ENCODE measurements at places on chromosomes 3 and 15.
A peak's percentile ranks its signal among the peaks of the same experiment; 100 is the strongest.

GRCh38 chr3:41900265-41900664 is 61.6 kb downstream of the ULK4 start:
- DNase-seq: no peak

DNA sequence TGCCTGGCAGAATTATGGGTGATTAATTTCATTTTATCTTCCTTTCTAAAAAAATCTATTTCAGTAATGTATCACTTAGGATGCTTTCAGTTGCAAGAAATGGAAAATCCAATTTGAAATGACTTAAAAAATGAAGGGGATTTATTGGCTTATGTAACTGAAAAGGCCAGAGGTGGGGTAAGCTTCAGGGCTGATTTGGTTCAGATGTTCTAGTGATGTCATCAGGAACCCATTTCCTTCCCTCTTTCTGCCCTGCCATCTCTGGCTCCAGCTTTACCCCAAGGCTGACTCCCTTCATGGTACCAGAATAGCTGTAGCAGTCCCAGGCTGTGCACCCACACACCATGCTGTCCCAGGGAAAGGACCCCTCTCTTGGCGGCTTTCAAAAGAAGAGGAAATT is 18.5 kb upstream of the REC114 start:
- no peak for DNase-seq

DNA sequence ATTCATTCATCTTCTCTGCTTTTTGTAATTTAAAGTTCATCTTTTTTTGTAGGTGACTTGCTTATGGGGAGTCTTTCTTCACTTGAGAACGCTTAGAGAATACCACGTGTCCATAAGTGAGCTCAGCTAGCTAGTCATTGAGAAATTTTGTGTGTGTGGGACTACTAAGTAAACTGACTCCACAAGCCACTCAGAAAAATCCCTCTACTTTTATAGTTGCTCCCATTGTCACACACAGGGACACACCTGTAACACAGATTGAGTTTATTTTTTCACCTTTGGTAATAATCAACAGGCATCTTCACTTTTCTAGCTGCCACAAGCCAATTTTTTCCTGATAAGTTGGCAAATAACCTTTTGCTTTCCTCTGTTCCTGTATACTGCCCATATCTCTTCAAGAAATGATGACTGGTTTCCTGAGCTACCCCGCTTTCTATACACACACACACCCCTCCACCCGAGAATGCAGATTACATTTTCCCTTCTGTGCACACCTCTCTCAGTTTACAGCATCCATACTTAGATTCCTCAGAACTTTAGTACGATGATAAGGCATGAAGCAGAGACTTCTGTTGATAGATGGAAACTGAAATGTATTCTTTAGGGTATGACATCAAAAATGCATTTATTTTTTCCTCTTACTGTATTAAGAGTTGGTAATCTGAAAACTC is 4.6 kb downstream of the TSC22D2 start:
- peak; percentile 63 for DNase-seq

DNA sequence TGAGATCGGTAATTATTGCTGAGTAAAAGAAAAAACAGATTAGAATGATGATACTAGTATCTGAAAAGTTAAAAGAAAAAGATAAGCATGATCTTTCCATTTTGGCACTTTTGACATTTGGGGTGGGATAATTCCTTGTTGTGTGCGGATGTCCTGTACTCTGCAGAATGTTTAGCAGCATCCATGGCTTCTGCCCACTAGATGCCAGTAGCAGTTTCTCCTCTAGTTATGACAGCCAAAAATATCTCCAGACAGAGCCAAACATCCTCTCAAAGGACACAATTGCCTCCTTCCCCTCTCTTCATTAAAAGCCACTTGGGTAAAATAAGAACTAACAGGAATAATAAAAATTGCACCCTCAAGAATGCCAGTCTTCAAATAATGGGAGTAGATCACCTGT is 468.8 kb upstream of the GRM7 start:
- no peak for DNase-seq

DNA sequence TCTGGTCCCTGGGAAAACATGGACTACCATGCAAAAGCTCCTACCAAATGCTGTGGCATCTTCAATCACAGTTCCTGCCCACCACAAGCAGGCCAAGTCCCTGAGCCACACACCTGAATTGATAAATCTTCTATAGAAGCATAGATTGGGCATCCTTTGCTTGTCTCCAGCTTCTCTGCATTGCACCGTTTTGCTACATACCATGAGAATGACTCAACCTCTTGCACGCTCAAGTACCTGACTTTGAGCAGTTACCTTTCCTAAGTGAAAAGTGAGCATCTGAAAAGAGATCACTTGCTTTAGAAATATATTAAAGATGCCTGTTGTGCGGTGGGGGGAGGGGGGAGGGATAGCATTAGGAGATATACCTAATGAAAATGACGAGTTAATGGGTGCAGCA is 31.3 kb downstream of the GATM start:
- no peak for DNase-seq

DNA sequence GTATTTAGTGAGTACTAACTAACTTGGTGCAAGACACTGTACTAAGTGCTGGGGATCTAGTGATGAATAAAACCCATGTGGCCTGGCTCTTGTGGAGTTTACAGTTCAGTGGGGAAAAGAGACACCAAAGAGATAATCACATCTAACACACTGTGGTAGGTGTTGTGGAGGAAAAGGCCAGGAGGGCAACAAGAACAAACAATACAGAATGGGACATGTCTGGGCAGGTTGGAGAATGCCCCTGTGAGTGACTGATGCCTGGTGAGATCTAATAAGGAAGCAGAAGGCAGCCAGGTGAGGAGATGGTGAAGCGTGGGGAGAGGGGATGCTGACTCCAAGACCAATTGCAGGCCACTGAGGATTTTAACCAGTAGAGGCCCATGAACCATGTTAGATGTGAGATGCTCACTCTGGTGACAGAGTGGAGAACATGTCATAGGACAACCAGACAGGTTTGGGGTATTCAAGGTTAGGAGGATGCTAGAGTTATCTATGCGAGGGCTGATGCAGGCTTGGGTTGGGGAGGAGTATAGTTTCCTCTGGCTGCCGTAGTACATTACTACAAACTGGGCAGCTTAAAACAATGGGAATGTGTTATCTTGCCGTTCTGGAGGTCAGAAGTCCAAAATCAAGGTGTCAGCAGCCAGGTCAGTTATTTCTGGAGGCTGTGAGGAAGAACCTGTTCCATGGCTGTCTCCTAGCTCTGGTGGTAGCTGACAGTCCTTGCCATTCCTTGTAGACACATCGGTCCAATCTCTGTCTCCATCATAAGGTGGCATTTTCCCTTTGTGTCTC is 81.4 kb downstream of the ARNT2 start:
- no peak for DNase-seq

DNA sequence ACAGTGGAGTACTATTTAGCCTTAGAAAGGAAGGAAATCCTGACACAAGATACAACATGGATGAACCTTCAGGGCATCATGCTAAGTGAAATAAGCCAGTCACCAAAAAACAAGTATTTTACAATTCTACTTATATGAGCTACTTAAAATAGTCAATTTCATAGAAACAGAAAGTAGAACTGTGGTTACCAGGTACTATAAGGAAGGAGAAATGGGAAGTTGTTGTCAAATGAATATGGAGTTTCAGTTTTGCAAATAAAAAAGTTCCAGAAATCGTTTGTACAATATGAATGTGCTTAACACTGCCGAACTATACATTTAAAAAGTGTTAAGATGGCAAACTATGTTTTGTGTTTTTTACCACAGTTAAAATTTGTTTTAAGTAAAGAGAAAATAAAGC is 26.8 kb downstream of the TRANK1 start:
- DNase-seq: peak; percentile 31

DNA sequence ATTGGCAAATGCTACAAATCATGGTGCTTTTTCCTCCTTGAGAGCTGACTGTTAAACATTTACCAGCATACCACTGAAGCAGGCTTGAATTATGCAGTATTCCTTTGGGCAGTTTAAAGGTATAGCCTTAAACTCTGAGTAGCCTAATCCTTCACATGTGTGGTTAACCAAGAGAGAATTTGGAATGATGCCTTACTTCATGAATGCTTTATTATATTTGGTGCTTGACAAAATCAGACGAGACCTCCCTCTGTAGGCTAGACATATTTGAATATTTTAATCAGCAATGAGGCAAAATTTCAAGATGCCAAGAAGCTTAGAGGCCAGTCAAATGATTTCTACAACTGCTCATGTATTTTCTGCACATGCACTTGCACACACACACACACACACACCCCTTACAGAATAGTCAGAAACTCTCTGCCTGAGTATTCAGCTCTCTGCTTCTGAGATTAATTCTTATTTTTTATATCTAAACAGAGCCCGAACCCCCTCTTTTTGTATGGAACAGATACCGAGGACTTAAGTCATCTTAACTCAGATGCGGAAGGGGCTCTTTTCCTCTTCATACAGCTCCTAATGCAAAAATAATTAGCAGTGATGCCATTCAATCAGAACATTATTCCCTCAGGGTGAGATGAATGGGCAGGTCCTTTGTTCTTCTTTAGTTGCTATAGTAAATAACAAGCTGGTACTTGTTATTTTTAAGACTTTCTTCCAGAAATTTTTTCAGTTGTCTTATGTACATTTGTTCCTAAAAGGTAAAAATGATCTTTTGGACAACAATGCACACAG is 195.5 kb upstream of the TMC3 start:
- no peak for DNase-seq

- DNase-seq: peak; percentile 54
Observed at GRCh38 chr15:80991421-80991820, 1.8 kb upstream of the MESD start.

DNA sequence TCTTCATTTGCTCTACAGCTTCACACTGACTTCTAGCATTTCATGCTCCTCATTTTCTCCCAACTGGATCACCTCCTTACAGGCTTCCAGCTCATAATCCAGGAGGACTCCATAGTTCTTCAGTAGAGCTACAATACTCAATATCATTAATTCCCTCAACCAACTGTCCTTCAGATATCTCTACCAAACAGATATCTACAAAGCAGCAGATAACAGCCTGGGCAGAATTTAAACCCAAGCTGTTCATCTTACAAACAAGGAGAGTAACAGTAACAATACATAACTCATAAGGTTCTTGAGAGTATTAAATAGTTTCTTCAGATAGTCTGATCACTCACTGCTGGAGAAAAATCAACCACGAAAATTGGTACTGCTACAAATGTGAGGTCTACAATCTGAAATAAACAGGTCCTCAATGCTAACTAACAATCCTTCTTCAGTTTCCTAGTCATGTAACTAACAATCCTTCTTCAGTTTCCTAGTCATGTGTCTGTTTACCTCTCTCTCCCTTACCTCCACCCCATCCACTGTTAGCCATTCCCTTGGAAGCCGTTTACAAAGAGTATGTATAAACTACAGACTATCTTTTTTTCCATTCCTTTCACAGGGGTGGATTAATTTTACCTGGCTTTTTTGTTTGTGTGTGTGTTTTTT is 5.0 kb downstream of the PEAK1 start:
- DNase-seq: no peak

DNA sequence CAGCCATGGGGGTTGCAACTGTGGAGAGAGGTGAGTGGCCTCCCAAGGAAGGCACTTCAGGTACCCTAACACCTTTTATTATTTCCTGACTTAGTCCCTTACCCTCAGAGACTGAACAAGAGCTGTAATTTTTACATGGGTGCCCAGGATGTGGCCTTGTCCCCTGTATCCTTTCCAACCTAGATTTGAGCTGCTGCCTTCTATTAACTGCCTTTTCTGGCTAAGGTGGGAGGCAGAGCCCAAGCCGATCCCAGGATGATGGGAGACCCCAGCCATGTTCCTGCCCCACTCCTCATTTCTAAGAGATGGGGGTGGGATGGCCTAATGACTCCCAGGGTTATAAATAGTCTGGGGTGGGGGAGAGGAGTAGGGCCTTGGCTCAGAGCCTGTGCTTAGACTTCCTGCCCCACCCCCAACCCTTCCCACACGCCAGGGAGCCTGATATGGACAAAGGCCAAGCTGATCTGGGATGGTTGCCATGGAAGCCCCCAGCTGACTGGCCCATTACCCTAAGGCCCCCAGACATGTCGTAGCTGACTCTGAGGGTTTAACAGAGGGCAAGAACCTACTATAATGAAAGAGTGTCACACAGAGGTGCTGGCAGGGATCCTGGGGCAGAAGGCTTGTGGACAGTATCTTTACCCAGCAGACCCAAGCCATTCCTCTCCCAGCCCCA is 1.9 kb downstream of the KLHDC8B start:
- no peak for DNase-seq

DNA sequence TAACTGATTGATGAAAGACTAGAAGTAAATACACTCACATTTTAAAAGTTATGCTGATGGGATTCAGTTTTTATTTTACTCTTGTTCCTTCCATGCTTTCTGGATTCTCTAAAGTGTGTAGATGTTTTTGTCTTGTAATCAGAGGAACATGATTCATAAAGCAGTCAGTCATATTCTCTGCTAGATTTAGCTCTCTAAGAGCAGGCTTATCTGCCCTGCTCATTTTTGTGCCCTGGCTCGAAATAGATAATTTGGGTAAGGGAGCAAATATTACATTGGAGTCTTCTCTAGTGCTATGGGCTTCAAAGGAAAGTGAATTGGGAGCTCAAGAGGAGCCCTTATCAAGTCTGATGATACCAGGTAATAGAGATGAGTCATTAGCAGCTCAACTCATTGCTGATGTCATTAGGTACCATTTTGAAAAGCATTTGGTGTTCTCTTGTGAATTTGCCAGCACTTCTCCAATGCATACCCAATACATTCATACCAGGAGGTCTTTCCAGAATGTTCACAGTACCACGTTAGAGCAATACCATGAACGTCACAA is 27.7 kb downstream of the SACM1L start:
- no peak for DNase-seq

DNA sequence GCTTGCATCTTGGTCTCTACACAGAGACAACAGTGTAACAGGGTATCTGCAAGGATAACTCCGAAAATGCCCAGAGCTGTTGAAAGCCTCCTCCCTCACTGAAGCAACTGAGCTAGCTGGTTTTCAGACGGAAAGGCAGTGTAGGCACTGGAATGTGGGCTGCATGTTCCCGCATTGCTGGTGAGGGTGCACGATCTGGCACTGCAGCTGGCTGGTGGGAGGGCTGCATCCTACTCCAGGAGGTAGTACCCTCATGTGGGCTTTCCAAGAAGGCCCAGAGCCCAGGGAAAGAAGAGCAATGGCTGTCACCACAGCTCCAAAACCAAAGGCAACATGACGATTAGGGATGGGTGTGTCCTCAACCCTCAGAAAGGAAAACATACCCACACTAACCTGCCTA is 28.7 kb upstream of the RPS17 start:
- no peak for DNase-seq

- DNase-seq: no peak
Observed at GRCh38 chr3:122960652-122961051, 66.9 kb downstream of the SEMA5B start.

- no peak for DNase-seq
Observed at GRCh38 chr3:41024031-41024836, 175.1 kb upstream of the CTNNB1 start.

DNA sequence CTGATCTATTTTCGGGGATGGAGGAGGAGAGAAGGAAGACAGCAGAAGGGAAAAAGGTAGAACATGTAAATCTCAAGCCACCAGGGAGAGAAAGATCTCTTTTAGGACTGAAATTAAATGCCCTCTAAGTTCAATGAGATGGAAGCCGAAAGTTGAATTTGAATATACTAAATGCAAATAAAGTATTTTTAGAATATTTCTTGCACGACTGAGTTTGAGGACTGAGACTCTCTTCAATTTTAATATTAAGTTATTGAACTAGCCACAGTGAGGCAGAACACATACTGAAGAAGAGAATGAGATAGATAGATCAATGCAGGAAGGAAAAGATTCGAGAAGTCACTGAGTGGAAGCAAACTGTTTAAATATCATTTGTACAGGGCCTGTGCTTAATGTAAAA is 399.9 kb upstream of the CBLB start:
- DNase-seq: no peak

Data from RPMI8226 (cell line).